ENCODE measurements at places on chromosomes 2 and 18. TPM values are rescaled to one million over a fixed set of nuclear protein-coding genes. Genes with fewer than 3 reads are reported as not detected.

ACMSD gene
- not detected for total RNA-seq

KRTCAP3 gene
- 16.5 TPM for total RNA-seq

ADRA2B gene
- 0.27 TPM for total RNA-seq

ALLC gene
- total RNA-seq = not detected

IL1R2 gene
- not detected for total RNA-seq

GRHL1 gene
- total RNA-seq = 0.76 TPM

KIAA1328 gene
- total RNA-seq = 22.1 TPM

UGT1A3 gene
- not detected for total RNA-seq

PTH2R gene
- 0.73 TPM for total RNA-seq

CYP27C1 gene
- total RNA-seq = not detected

XDH gene
- not detected for total RNA-seq

TPO gene
- total RNA-seq = not detected

CCDC68 gene
- total RNA-seq = 0.34 TPM

COX5B gene
- total RNA-seq = 104 TPM
